ENCODE measurements at places on chromosomes 4 and X.

GRCh38 chrX:127621780-127622179 lies 430.4 kb downstream of the ACTRT1 start:
- DNase-seq: no peak

- no peak for DNase-seq
Measured at GRCh38 chr4:65592089-65592488, 78.2 kb downstream of the EPHA5 start.

DNA sequence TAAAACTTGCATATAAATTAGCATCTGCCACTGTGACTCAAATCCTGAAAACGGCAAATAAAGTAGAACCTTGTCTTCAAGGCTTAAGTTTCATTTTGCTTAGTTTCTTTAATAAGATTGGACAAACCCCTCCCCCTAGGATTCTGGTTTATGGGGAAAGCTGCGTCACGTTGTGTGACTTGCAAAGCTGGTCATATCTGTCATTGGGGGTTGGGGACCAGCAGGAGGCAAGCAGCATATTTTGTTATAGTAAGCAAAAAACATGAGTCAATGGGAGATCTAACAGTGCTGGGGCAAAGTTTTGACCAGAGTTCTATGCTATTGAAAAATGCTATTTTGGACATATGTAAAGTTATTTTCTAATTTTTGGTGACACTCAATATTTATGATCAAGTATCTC lies 407.3 kb downstream of the PCDH18 start:
- DNase-seq: no peak

- no peak for DNase-seq
Measured at GRCh38 chr4:11566444-11567022, 137.8 kb upstream of the HS3ST1 start.

- DNase-seq: no peak
Measured at GRCh38 chr4:19030048-19030447, 1008.5 kb upstream of the LCORL start.

GRCh38 chr4:184949020-184949419 lies 69.3 kb upstream of the HELT start:
- DNase-seq: no peak

GRCh38 chrX:97159916-97160800 lies 276.4 kb downstream of the RPA4 start:
- no peak for DNase-seq

- DNase-seq: peak; percentile 60
Measured at GRCh38 chrX:152632445-152633097, 5.1 kb upstream of the GABRQ start.

DNA sequence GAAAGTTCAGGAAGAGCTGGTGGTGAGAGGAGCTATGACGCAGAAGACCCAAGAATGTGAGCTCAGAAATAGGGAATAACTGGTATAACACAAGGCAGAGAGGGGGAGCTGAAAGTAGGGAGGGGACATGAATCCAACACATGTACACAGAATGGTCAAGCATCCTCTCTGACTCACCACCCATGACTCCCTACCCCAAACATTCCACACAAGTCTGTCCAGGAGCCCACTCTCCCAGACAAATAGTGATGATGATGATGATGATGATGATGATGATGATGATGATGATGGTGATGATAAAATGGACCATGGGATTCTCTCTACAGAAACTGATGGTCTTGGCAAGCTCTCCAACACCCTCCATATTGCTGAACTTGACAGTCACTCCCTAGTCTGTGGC lies 46.4 kb downstream of the NAT8L start:
- DNase-seq: no peak

- DNase-seq: peak; percentile 83
Measured at GRCh38 chrX:1468250-1468772, 15.6 kb upstream of the ASMTL start.

- no peak for DNase-seq
Measured at GRCh38 chrX:14899607-14900006, 26.4 kb downstream of the MOSPD2 start.

- DNase-seq: no peak
Measured at GRCh38 chr4:76830964-76831703, 66.8 kb downstream of the SOWAHB start.

- no peak for DNase-seq
Measured at GRCh38 chr4:651884-652642, 22.0 kb downstream of the ATP5ME start.

- DNase-seq: no peak
Measured at GRCh38 chrX:38961936-38962335, 160.7 kb downstream of the MID1IP1 start.

DNA sequence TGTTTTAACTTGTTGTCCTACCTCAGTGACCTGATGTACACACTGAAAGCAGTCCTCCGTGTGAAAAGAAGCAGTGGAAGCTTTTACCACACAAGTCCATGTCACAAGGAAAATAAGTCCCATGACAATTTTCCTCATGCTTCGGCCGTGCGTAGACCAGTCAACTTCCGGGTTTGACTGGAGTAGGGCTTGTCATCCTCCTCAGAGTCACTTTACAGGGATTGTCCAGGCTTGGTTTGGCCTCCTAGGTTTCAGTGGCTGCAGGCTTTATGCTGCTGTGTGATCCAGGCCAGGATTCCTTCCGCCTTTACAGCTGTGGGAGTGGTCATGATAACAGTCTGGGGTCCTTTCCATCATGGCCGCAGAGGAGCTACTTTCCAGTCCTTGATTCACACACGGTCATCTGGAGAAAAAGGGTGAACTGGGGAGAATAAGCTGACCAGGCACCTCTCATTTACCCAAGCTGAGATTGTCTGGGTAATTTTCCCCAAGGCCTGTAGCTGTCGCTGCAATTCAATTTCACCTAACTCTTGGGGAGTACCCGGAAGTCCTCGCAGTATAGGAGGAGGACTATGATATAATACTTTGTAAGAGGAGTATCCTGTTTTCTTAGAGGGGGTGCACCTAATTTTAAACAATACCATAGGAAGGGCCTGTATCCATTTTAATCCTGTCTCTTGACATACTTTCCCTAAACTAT lies 206.1 kb upstream of the KLF8 start:
- DNase-seq: no peak

GRCh38 chrX:51867626-51868025 lies 25.8 kb upstream of the MAGED1 start:
- no peak for DNase-seq

- DNase-seq: no peak
Measured at GRCh38 chr4:81472281-81473182, 825 bp upstream of the RASGEF1B start.

DNA sequence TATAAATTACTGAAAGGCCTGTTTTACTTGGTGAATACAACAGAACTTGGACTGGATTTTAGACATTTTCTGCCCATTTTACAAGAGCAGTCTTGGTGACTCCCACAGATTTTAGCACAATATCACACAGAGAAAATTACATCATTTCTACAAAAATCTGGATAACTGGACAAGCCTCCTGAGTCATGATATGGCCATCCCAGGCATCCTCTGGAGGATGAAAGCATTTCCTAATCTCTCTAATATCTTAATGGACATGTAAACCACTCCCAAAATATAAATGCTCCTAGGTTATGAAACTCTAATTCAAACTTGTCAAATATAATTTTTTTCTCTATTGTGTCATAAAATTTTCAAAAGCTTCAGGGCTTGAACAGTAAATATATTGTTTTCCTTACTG lies 1170.8 kb upstream of the PCDH7 start:
- DNase-seq: no peak

DNA sequence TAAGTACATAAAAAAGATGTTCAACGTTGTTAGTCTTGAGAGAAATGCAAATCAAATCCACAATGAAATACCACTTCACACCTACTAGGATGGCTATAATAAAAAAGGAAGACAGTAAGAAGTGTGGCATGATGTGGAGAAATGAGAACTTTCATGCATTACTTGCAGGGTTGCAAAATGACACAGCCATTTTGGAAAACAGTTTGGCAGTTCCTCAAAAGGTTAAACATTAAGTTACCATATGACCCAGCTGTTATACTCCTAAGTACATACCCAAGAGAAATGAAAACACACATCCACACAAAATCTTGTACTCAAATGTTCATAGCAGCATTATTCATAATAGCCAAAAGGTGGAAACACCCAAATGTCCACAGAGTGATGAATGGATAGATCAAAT lies 25.8 kb upstream of the LIMCH1 start:
- no peak for DNase-seq

- no peak for DNase-seq
Measured at GRCh38 chr4:98473046-98473445, 185.4 kb downstream of the TSPAN5 start.

GRCh38 chr4:122119739-122120138 lies 32.4 kb upstream of the BLTP1 start:
- DNase-seq: no peak
